Esophagus muscularis mucosa (tissue), 4 donors: ENCODE measurements at places on chromosomes 6 and 20. TPM values are rescaled to one million over a fixed set of nuclear protein-coding genes. Genes with fewer than 3 reads are reported as not detected.

GRCh38 chr6:25064006-25064405 is 128.2 kb upstream of the RIPOR2 start:
- no peaks in the 10 kb centered on the region for H3K4me1 ChIP-seq
- no peak overlapping the region for H3K27ac ChIP-seq
- H3K36me3 ChIP-seq, result no peaks in the 10 kb centered on the region
- H3K4me3 ChIP-seq, result no peak overlapping the region
- H3K27me3 ChIP-seq, result no peaks in the 10 kb centered on the region

GRCh38 chr20:1299522-1299921 is 29.4 kb downstream of the SDCBP2 start:
- H3K4me3 ChIP-seq, result no peak overlapping the region
- no peak overlapping the region for H3K27ac ChIP-seq
- no peak for DNase-seq
- no peaks in the 10 kb centered on the region for H3K4me1 ChIP-seq
- H3K36me3 ChIP-seq, result peaks cover 76% of the 10 kb centered on the region

GRCh38 chr20:44032583-44033331 is 118.1 kb downstream of the TOX2 start:
- no peak for DNase-seq
- H3K4me3 ChIP-seq, result no peak overlapping the region
- no peaks in the 10 kb centered on the region for H3K36me3 ChIP-seq
- H3K27ac ChIP-seq, result no peak overlapping the region
- H3K4me1 ChIP-seq, result no peaks in the 10 kb centered on the region
- no peaks in the 10 kb centered on the region for H3K27me3 ChIP-seq

DNA sequence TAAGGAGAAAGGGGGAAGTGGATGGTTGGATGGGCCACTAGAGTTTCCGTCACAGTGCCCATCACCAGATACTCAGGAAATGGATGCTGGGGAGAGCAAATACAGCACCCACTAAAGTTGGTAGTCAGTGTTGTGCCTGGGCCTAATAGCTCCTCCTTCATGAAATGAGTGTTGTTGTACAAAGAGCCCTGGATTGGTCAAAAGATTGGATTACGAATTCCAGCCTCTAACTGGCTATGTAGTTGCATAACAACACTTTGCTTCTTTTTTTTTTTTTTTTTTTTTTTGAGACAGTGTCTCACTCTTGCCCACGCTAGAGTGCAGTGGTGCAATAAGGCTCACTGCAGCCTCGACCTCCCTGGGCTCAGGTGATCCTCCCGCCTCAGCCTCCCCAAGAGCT is 27.4 kb downstream of the KCNG1 start:
- no peaks in the 10 kb centered on the region for H3K27me3 ChIP-seq
- DNase-seq, result no peak
- H3K4me3 ChIP-seq, result no peak overlapping the region
- H3K4me1 ChIP-seq, result no peaks in the 10 kb centered on the region
- no peaks in the 10 kb centered on the region for H3K36me3 ChIP-seq

DNA sequence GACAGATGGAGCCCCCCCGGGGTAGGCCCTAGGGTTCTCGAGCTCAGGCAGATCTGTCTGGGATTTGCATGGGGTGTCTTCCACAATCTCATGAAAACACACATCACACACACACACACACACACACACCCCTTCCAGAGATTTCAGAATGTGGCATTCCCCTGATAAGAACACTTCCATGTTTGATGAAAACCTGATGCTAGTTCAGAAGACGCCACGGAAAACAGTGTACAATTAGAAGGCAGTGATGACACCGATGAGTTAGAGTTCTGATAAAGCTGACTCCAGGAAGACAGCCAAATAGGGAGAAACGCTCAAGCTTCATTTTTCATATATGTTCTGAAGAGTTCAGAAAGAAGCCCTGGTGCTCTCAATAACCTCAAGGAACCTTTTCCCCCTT is 438.7 kb upstream of the JARID2 start:
- no peak for DNase-seq
- H3K36me3 ChIP-seq, result no peaks in the 10 kb centered on the region
- no peaks in the 10 kb centered on the region for H3K27me3 ChIP-seq
- no peak overlapping the region for H3K27ac ChIP-seq

DNA sequence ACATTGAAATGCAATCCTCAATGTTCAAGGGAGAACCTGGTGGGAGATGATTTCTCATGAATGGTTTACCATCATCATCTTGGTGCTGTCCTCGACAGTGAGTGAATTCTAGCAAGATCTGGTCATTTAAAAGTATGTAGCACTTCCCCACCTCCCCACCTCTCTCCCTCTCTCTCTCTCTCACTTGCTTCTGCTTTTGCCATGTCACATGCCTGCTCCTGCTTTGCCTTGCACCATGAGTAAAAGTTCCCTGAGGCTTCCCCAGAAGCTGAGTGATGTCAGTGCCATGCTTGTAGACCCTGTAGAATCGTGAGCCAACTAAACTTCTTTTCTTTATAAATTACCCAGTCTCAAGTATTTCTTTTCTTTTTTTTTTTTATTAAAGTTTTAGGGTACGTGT is 60.5 kb downstream of the DST start:
- H3K36me3 ChIP-seq, result peaks cover 19% of the 10 kb centered on the region
- H3K27me3 ChIP-seq, result no peaks in the 10 kb centered on the region
- no peak for DNase-seq
- no peaks in the 10 kb centered on the region for H3K4me1 ChIP-seq

GRCh38 chr20:38211200-38212097 is 46.4 kb upstream of the TGM2 start:
- no peak for DNase-seq
- no peaks in the 10 kb centered on the region for H3K36me3 ChIP-seq
- no peak overlapping the region for H3K4me3 ChIP-seq
- no peak overlapping the region for H3K27ac ChIP-seq

DNA sequence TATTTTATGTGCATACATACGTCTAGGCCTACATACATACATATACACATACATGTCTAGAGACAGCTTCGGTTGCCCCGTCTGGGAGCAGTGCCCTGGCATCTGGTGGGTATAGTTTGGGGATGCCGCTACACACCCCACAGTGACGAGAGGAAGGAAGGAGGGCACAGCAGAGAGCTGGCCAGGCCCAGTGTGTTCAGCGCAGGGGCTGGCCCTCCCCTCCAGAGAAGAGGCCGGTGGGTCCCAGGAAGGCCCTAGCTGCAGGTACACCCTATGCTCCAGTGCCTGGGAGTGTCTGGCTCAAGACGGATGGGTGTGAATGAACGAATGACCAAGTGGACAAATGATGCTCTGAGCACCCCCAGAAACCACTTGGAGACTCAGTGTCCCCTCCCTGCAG is 284.6 kb downstream of the CDH4 start:
- DNase-seq, result no peak
- no peaks in the 10 kb centered on the region for H3K27me3 ChIP-seq
- no peak overlapping the region for H3K27ac ChIP-seq
- no peaks in the 10 kb centered on the region for H3K36me3 ChIP-seq
- no peaks in the 10 kb centered on the region for H3K4me1 ChIP-seq
- no peak overlapping the region for H3K4me3 ChIP-seq

DNA sequence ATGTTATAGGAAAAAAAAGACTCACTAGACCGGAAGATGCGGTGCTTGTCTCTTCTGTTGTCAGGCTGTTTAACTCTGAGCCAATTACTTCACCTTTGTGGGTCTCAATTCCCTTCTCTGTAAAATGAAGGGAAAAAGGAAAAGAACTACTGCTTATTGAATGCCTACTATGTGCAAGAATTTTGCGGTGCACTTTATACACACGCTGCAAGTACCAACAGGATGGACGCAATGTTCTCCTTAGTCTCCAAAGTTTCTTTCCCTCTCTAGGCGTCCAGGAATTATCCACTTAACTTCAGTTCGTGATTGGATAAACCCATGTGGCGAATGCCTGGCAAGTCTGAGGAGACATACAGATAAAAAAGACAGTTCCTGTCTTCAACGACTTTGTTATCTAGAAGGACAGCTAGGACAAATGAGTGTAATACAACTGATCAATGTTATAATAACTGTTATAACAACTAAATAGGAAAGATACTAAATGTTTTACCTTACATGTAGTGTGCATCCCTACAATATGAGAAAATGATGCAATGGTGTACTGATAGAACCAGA is 69.0 kb upstream of the JARID2 start:
- H3K4me1 ChIP-seq, result no peaks in the 10 kb centered on the region
- no peak for DNase-seq
- no peak overlapping the region for H3K4me3 ChIP-seq

- H3K4me1 ChIP-seq, result peaks cover 36% of the 10 kb centered on the region
- no peak for DNase-seq
- H3K27ac ChIP-seq, result no peak overlapping the region
- no peak overlapping the region for H3K4me3 ChIP-seq
Measured at GRCh38 chr6:167547751-167548150, 222.9 kb downstream of the TTLL2 start.

GRCh38 chr6:70524721-70525286 is 41.9 kb upstream of the SDHAF4 start:
- no peaks in the 10 kb centered on the region for H3K27me3 ChIP-seq
- H3K4me3 ChIP-seq, result no peak overlapping the region
- H3K27ac ChIP-seq, result no peak overlapping the region
- DNase-seq, result no peak
- no peaks in the 10 kb centered on the region for H3K36me3 ChIP-seq

DNA sequence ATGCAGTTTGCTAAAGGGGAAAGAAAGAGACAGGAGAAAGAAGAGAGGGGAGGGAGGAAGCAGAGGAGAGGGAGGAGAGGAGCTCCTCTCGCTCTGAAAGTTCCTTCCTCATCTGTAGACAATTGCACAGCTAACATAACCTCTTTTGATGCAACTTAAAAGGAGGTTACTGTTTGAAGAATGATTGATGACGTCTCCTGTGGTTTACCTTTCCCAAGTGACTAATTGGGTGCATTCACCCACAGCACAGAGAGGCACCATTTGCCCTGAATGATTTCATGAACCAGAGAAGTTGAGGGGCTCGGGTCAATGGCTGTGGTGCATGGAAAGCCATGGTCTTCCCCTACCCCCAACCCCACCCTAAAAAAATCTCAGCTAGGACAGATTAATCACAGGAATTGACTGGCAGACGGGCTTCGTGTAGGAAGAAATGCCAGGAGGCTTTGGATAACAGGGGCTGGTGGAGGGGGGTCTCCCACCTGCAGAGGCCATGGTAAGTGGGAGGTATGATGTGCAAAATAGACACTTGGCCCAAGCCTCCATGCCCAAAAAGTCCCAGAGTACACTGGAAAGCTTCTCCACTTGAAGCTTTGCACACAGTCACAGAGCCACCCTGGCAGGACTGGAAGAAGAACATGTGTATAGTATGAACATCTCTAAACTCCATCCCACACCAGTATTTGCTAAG is 213.7 kb downstream of the ANKRD60 start:
- no peaks in the 10 kb centered on the region for H3K27me3 ChIP-seq
- H3K27ac ChIP-seq, result no peak overlapping the region
- H3K4me1 ChIP-seq, result peaks cover 7% of the 10 kb centered on the region
- H3K36me3 ChIP-seq, result no peaks in the 10 kb centered on the region
- no peak for DNase-seq

- no peaks in the 10 kb centered on the region for H3K4me1 ChIP-seq
- H3K27ac ChIP-seq, result no peak overlapping the region
- no peaks in the 10 kb centered on the region for H3K27me3 ChIP-seq
- H3K36me3 ChIP-seq, result peaks cover 51% of the 10 kb centered on the region
- H3K4me3 ChIP-seq, result no peak overlapping the region
Measured at GRCh38 chr6:24537771-24538385, 43.1 kb downstream of the ALDH5A1 start.

DNA sequence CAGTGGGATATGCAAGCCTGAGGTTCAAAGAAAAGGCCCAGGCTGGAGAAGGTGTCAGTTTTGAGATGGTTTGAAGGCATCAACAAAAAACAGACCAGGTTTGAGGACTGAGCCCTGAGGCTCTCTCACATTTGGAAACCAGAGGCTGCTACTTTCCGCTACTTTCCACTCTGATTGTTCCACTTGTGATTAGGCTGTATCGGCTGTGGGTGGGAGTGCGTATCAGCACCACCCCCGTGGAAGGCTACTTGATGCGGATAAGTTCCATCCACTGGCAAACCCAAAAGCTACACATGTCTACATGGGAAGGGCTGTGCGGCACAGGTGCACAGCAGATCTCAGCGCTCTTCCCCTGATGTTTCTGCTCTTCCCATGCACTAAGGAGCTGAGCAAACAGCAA is 198.7 kb downstream of the GMPR start:
- H3K36me3 ChIP-seq, result no peaks in the 10 kb centered on the region
- H3K27ac ChIP-seq, result no peak overlapping the region
- H3K27me3 ChIP-seq, result no peaks in the 10 kb centered on the region

DNA sequence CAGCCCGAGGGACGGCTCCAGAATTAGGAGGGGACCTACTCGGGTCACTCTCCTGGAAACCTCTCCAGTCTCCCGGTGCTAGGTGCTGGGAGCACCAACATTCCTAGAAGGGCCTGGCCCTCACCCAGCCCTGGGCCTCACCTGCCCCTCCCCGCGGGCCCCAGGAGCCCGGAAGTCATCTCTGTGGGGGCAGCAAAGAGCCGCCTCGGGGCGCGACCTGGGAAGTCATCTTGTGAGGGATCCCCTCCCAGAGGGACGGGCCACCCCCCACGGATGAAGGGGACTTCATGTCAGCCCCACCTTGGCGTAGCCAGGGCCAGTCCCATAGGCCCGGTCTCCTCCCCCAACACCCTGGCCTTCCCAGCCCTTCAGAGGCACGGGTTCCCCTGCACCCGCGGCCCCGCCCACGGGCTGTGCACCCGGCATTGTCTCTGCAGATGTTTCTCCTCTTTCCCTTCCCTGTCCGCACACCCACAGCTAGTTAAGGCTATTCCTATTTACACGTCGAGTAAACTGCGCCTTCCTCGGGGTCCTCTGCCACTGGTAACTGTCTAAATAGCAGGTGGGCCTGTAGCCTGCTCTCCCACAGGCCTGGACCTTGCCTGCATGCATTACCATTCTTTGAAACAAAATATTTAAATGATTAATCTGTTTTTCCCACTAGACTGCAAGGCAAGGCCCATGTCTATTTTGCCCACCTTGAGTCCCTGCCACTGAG is 896 bp upstream of the RNASET2 start:
- no peaks in the 10 kb centered on the region for H3K36me3 ChIP-seq
- peaks cover 36% of the 10 kb centered on the region for H3K4me1 ChIP-seq
- no peaks in the 10 kb centered on the region for H3K27me3 ChIP-seq

GRCh38 chr6:166516251-166516884 is 70.1 kb downstream of the RAMACL start:
- H3K27me3 ChIP-seq, result no peaks in the 10 kb centered on the region
- peaks cover 28% of the 10 kb centered on the region for H3K36me3 ChIP-seq
- H3K27ac ChIP-seq, result no peak overlapping the region
- no peak overlapping the region for H3K4me3 ChIP-seq
- no peak for DNase-seq
- H3K4me1 ChIP-seq, result no peaks in the 10 kb centered on the region

The PRPH2 gene
- total RNA-seq, result 1.2 TPM

The DACT2 gene
- 2.5 TPM for total RNA-seq

The CAP2 gene
- 38.3 TPM for total RNA-seq

The HLA-DMB gene
- 12.0 TPM for total RNA-seq

The OSTM1 gene
- total RNA-seq, result 64.3 TPM

The TMEM244 gene
- not detected for total RNA-seq

The RCAN2 gene
- total RNA-seq, result 29.1 TPM

The C6orf132 gene
- 0.83 TPM for total RNA-seq

The SLC12A5 gene
- total RNA-seq, result not detected

The FAM184A gene
- 8.0 TPM for total RNA-seq

The ILRUN gene
- total RNA-seq, result 109 TPM

The PRRT1 gene
- total RNA-seq, result 2.7 TPM

The TPX2 gene
- 0.50 TPM for total RNA-seq
